Cardiac muscle cell (in vitro differentiated cells and primary cell): ENCODE measurements at places on chromosomes 16 and 17. TPM values are rescaled to one million over a fixed set of nuclear protein-coding genes. Genes with fewer than 3 reads are reported as not detected.

BRIP1 gene
- 3.1 and 3.7 TPM in 2 replicates for polyA plus RNA-seq

CES2 gene
- 69.1 and 94.3 TPM in 2 replicates for polyA plus RNA-seq

NPIPB6 gene
- 3.2 and 3.6 TPM in 2 replicates for polyA plus RNA-seq

HBQ1 gene
- polyA plus RNA-seq: 0.76 and 4.0 TPM in 2 replicates

NEUROD2 gene
- polyA plus RNA-seq: not detected in 2 replicates

MT4 gene
- polyA plus RNA-seq: not detected in 2 replicates

CHST4 gene
- not detected in 2 replicates for polyA plus RNA-seq

KRTAP4-2 gene
- not detected in 2 replicates for polyA plus RNA-seq

SLC16A6 gene
- 0.09 TPM in 1 of 2 replicates, not detected in the other for polyA plus RNA-seq

IRX6 gene
- 0.15 and 0.31 TPM in 2 replicates for polyA plus RNA-seq

PHOSPHO1 gene
- polyA plus RNA-seq: not detected in 2 replicates

CDRT4 gene
- 5.6 and 6.0 TPM in 2 replicates for polyA plus RNA-seq

KRTAP4-9 gene
- polyA plus RNA-seq: not detected in 2 replicates

NAA38 gene
- polyA plus RNA-seq: 158 and 168 TPM in 2 replicates

RNF43 gene
- polyA plus RNA-seq: 5.0 and 9.4 TPM in 2 replicates

NUP85 gene
- 51.9 and 59.0 TPM in 2 replicates for polyA plus RNA-seq

IRX5 gene
- polyA plus RNA-seq: 22.0 and 24.7 TPM in 2 replicates

CA4 gene
- polyA plus RNA-seq: 0.97 and 3.8 TPM in 2 replicates

MIEF2 gene
- polyA plus RNA-seq: 36.9 and 37.3 TPM in 2 replicates

KRT20 gene
- not detected in 2 replicates for polyA plus RNA-seq
